ENCODE measurements at places on chromosomes 7 and 10. TPM values are rescaled to one million over a fixed set of nuclear protein-coding genes. Genes with fewer than 3 reads are reported as not detected.

FBXL13 gene
- total RNA-seq: 3.1 TPM

LIMK1 gene
- 79.4 TPM for total RNA-seq

CUZD1 gene
- total RNA-seq: 1.4 TPM

AQP1 gene
- 1.6 TPM for total RNA-seq

LYZL2 gene
- total RNA-seq: not detected

ZFYVE27 gene
- total RNA-seq: 32.3 TPM

PDE6C gene
- total RNA-seq: not detected

HOXA7 gene
- 28.8 TPM for total RNA-seq

HTR5A gene
- not detected for total RNA-seq

H2BK1 gene
- not detected for total RNA-seq

MEST gene
- 14.2 TPM for total RNA-seq

CLCN1 gene
- total RNA-seq: not detected

CAV2 gene
- 53.5 TPM for total RNA-seq

ADAM22 gene
- 1.4 TPM for total RNA-seq

ASAH2 gene
- total RNA-seq: 0.29 TPM

RNF133 gene
- total RNA-seq: 0.68 TPM

LRRC27 gene
- total RNA-seq: 8.1 TPM

ALOX5 gene
- 18.7 TPM for total RNA-seq

STRIP2 gene
- total RNA-seq: 3.5 TPM

CNTNAP2 gene
- total RNA-seq: 15.1 TPM

SEM1 gene
- total RNA-seq: 41.9 TPM

AGR2 gene
- total RNA-seq: 7.4 TPM

ICA1 gene
- total RNA-seq: 20.7 TPM

MMP21 gene
- 0.07 TPM for total RNA-seq

ACTL6B gene
- not detected for total RNA-seq

CCAR1 gene
- total RNA-seq: 45.5 TPM

DEPP1 gene
- 19.8 TPM for total RNA-seq

NCF1 gene
- total RNA-seq: 2.3 TPM

NUB1 gene
- 60.2 TPM for total RNA-seq

KAT6B gene
- total RNA-seq: 8.0 TPM

AEBP1 gene
- total RNA-seq: 81.1 TPM

SLC16A12 gene
- 0.75 TPM for total RNA-seq
